Activated T-helper 1 cell treated with anti-CD3 and anti-CD28 coated beads, Interleukin-2, amount 50 U/mL, for 16 hours (primary cell): ENCODE measurements at places on chromosomes 12 and 14.

GRCh38 chr12:26017484-26018211 is 59.2 kb downstream of the RASSF8 start:
- no peak for DNase-seq

GRCh38 chr14:30921305-30921704 is 46.9 kb downstream of the COCH start:
- DNase-seq, result no peak

- no peak for DNase-seq
Measured at GRCh38 chr14:53610947-53611346, 345.7 kb downstream of the BMP4 start.

GRCh38 chr12:114888448-114888847 is 204.5 kb upstream of the TBX3 start:
- DNase-seq, result no peak

DNA sequence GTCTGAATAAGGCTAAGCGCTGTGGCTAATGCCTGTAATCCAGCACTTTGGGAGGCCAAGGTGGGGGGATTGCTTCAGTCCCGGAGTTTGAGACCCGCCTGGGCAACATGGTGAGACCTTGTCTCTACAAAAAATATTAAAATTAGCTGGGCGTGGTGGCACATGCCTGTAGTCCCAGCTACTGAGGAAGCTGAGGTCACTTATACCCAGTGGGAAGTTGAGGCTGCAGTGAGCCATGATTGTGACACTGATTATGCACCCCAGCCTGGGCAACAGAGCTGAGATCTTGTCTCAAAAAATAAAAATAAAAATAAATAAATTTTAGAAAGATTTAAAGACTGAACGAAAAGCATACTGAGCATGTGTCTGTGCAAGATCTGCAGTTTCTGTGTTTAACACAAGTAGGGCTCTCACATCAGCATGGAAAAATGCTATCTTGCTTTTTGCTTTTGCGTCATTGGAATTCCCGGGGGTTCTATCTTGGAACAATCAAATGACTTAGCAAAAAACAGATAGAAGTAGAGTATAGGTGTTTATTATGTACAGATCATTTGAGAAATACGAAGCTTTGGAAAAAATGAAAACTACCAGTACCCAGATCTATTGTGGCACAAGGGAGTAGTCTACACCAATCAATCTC is 161.9 kb downstream of the CAPZA3 start:
- DNase-seq, result no peak

DNA sequence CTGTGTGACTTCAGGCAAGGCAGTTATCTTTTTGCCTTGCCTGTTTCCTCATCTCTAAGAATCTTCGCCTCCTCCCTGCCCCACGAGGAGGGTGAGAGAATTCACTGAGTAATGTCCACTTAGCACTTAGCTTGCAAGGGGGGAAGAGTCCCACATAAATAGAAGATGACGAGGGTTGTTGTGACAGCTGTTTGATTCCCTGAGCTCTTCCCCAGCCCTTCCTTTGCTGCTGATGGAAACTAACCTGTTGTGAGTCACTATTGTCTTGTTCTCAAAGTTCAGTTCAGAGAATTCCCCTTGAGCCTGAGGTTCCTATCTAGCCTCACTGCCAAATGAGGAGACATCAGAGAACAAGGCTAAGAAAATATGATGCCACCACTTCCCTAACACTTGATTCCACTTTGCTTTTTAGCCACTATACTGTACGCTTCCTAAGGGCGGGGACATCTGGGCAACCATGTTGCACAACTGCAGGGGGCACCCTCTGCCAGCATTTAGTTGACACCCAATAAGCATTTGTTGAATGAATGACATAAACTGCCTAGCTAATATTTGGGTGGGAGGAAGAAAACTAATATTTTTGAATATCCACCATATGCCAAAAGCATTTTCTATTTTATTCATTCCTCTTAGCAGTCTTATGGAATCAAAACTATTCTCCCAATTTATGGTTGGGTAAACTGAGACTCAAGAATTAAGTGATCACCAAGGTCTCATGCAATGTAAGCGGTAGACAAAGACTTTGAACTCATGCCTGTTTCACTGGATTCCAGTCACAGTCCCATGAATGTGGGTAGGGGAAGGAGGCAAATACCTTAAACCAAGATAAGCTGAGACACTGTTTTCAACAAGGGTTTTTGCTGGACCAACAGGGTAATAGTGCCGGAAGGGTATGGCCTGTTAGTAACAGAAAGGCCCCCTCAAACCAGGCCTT is 77.6 kb downstream of the ZFP36L1 start:
- DNase-seq, result no peak

DNA sequence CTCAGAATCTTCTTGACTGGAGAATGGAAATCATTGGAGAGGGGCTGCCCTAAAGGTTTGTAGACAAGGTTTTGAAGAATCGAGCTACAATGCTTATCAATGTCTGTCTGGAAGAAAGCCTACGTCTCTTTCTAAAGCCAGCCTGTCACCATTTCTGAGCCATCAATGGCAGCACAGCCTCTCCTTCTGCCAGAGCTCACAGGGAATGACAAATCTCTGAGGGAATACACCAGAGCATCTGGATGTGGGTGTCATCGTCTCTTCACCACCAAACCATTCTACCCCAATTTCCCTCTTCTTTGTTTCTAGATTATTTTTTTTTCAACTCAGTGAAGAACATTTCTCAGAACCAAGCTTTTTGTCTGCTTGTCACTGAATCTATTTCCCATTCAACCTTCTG is 349.7 kb downstream of the EMP1 start:
- DNase-seq, result no peak
